Breast epithelium (tissue), 4 donors: ENCODE measurements at places on chromosomes 2 and 18.
A peak's percentile ranks its signal among the peaks of the same experiment; 100 is the strongest.

DNA sequence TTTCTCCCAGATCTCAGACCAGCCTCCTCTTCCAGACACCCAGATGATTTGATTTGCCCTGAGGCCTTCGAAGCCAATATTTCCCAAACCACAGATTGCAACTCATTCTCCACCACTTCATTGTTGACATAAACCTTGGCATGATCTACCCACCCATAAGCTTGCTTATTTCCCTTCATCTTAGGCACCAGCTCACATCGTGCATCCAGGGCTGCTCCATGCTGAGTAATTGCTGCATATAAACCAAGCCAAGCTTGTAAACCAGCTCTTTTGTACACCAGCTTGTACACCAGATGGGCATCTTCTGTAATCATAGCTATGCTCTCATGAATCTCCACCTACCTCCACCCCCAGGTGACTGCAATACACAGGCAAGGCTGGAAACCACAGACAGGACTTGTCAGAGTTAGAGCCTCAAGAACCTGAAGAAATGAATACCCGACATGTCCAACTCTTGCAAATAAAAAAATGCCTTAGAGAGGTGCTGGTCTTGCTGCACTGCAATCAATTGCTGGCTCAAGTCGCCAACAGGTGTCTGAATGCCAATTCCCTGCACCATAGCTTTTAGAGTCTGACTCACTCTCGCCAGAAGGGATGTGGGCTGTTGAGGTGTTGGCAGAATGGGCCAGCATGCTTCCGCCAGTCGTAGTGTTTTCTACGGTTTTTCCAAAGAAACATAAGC, 31.5 kb downstream of the TRABD2A start:
- no peak for DNase-seq

- DNase-seq: peak; percentile 69
Observed at GRCh38 chr2:86254576-86255538, 55.6 kb downstream of the MRPL35 start.

GRCh38 chr2:24885221-24886125, 34.6 kb downstream of the ADCY3 start:
- no peak for DNase-seq

DNA sequence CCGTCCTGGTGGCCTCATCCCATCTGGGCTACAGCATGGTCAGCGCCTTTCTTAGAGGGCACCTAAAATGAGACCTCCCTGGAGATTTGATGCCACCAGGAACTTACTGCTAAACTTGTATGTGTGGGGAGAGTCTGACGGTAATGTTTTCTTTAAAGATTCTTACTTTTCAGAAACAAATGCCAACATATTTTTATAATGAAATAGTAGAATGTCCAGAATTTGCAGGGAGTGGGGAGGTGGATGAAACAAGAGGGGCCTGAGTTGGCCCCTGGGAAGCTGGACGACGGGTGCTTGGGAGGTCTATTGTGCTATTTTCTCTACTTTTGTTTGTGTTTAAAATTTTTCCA, 118.8 kb upstream of the CTDP1 start:
- DNase-seq: no peak

GRCh38 chr18:68034296-68034695, 517.8 kb upstream of the DSEL start:
- DNase-seq: no peak

DNA sequence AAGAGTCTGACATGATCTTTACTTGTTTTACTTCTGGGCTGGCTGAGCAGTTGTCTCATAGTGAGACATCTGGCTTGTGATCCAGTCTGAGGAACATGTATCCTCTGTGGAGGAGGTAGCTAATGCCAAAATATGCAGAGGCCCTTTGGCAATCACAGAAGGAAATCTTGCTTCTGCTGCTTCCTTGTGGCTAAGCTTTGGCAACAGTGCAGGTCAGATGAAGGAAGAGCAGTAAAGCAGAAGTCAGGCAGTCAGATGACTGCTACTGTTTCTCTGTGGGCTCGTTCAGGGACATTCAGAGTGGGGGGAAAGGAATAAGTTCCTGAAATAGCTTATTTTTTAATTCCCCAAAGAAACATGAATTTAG, 22.3 kb downstream of the DOK1 start:
- DNase-seq: peak; percentile 77

- DNase-seq: no peak
Observed at GRCh38 chr2:118687698-118688097, 159.8 kb downstream of the EN1 start.

- no peak for DNase-seq
Observed at GRCh38 chr2:41152318-41152717, 700.4 kb upstream of the SLC8A1 start.

DNA sequence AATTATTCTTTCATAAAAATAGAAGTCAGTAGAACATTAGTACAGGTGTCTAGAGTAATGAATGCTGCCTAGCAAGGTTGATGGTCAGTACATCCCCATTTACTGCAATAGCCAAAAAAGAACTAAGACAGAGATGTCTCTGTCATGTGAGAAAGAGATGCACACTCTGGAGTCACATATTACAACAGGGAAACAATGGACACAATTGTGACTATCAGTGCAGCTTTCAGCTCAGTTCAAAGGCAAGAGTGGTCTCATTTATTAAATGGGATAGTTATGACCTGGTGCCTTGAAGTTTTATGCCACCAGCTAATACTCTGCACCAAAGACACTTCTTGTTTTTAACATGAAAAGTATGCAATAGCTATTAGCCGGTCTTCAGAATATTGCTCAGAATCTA, 194.9 kb upstream of the CHAC2 start:
- DNase-seq: no peak

DNA sequence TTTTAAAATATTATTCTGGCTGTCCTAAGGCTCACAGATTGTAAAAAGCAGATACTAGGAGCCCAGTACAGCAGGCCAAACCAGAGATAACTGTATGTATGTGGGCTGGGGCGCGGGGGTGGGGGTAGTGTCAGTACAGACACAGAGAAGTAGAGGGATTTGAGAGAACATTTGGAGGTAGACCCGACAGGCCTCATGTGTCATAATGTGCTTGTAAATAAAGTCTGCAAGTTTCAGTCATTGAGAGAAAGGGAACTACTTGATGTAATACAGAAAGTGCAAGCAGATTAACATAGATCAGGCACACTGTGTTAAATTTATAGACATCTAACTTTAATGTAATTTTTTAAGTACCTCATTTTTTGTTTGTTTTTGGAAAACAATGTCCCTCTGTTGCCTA, 7.4 kb upstream of the POLI start:
- no peak for DNase-seq

- no peak for DNase-seq
Observed at GRCh38 chr2:152441961-152442360, 107.0 kb downstream of the FMNL2 start.

DNA sequence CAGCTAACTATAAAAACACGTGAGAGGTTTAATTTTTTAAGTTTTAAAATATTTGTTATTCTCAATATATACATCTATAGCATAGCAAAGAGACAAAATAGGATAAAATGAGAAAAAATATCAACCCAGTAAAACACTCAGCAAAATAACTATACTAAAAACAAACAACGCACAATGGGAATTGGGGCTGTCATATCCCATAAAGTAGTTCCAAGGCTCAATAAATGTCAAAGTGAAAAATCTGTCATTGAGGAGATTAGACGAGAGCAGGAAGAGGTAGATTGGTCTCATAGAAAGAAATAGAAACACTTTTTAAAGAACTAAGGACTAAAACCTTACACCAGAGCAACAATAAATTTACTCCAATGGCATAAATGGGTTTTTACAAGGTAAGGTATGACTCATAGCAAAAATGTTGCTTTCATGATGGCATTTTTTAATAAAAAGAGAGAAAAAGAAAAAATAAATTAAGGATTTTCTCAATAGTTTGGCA, 153.7 kb downstream of the EVA1A start:
- DNase-seq: no peak

GRCh38 chr2:26644188-26644835, 3.1 kb upstream of the CIB4 start:
- DNase-seq: no peak

DNA sequence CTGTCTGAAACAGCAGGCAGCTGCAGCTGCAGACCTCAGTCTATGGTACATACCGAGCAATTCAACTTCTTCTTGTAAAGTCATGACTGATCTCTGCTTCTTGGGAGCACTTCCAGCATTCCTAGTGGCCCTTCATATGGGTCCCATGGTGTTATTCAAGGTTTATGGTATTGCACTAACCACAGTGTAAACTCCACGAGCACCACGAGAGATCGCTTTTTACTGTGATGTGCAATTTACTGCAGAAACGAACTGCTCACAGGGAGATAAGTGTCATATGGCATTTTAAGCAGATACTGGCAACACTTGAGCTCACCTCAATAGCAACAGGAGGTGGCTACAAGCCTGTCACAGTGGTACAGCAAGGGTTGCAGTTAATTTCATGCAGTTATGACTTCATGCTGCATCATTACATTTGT, 38.6 kb upstream of the SH3BP4 start:
- DNase-seq: no peak

DNA sequence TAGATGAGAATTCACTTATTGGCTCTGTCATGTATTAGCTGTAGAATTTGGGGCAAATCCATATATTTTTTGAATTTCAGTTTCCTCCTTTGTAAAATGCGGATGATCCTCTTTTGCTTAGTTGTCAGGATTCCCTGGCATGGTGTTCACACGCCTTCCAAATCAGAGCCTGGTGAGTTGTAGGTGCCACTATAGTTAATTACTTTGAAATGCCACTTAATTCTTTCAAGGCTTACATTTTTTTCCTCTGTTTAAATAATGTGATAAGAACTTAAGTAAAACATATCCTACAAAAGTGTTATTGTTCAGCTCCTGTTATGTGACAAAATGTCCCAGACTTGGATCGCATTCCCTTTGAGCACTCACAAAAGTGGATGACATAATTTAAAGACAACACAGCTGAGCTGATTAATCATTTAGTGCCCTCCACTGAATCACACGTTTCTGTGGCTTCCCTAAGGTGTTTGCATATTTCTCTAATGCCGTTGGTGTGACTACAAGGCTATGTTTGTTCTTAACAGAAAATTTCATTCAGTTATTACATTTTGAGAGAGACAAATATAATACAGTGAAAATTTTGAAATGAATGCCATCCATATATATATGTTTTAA, 471.2 kb upstream of the CHST9 start:
- DNase-seq: no peak

DNA sequence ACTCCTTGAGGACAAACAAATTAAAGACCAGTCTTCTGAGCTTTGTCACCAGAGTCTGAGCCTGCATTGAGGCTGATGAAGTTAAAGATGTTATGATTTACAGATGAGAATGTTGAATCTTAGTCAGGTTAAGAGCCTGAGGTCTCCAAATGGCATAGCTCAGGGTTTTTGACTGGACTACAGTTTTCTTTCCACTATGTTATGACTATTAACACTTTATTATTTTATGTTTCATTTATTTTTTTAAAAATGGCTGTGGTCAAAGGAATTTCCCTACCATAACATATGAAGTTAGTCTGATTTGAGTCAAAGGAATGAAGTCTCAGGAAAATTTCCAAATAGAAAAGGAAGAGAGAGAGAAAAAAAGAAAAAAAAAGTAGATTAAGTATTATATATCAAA, 39.7 kb upstream of the CWC22 start:
- no peak for DNase-seq

- no peak for DNase-seq
Observed at GRCh38 chr18:69387186-69387585, 13.5 kb upstream of the DOK6 start.

GRCh38 chr2:30990671-30991070, 147.6 kb downstream of the GALNT14 start:
- no peak for DNase-seq

DNA sequence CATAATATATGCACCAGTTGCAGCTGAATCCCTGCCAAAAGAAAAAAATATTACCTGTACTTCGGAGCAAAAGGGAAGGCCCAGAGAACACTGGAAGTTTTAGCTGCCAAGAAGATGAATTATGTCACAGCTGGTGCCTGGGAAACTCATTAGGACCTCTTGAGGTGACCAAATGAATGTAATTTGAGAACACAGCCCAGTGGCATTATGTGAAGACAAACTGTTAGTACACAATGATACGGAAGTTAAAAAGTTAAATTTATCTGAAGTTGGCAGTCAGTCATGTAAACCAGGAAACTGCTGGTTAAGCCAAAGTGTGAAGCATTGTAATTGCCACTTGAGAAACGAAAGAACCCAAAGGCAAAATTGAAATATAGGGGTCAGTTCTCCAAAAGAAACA, 80.7 kb downstream of the EML4 start:
- DNase-seq: no peak

- no peak for DNase-seq
Observed at GRCh38 chr2:223155956-223156355, 104.0 kb downstream of the KCNE4 start.

GRCh38 chr2:174617718-174618117, 20.1 kb upstream of the WIPF1 start:
- no peak for DNase-seq

GRCh38 chr2:108460345-108461037, 11.5 kb downstream of the GCC2 start:
- no peak for DNase-seq

GRCh38 chr2:235675678-235676535, 182.1 kb downstream of the AGAP1 start:
- DNase-seq: no peak

DNA sequence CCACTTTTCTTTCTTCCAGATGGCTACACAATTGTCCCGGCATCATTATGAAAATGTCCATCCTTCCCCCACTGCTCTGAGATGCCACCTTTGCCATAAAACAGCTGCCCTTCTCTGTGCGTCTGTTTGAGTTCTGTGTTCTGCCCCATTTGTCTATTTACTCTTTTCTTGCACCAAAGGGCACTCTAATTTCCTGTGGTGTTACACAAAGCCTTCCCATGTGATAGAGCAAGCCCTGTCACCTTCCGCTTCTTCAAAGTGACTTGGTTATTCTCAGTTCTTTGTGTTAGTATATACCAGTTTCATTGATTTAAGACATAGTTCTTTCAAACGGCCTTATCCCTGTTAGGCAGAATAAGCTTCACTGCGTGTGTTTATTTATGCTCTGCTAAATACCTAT, 84.1 kb downstream of the FBXO15 start:
- no peak for DNase-seq

DNA sequence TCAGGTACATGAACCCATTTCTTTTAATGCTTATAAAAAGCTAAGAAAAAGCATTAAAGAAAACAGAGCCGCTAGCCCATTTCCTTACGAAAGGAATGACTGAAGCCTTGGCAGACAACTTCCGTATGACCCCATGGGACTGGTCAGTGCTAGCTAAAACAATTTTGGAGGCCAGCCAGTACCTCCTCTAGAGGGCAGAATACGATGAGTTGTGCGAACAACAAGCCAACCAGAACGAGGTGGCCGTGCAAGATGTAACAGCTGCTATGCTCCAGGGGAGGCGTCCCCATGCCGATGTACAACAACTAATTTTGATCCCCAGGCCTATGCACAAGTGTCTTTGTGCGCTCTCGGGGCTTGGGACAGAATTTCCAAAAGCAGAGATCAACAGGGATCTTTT, 16.7 kb downstream of the MAP3K2 start:
- DNase-seq: no peak

- DNase-seq: peak; percentile 33
Observed at GRCh38 chr2:133489641-133490410, 78.4 kb downstream of the NCKAP5 start.

GRCh38 chr2:194062401-194062800, 1594.6 kb upstream of the SLC39A10 start:
- no peak for DNase-seq
